Activated CD4-positive, alpha-beta T cell treated with anti-CD3 and anti-CD28 coated beads for 1 hour (primary cell): ENCODE measurements at places on chromosomes 1 and 21.

- no peak for DNase-seq
Measured at GRCh38 chr1:183597656-183598347, 7.5 kb upstream of the NCF2 start.

GRCh38 chr1:28886731-28887418 is 27.5 kb upstream of the EPB41 start:
- peak; percentile 85 for DNase-seq

DNA sequence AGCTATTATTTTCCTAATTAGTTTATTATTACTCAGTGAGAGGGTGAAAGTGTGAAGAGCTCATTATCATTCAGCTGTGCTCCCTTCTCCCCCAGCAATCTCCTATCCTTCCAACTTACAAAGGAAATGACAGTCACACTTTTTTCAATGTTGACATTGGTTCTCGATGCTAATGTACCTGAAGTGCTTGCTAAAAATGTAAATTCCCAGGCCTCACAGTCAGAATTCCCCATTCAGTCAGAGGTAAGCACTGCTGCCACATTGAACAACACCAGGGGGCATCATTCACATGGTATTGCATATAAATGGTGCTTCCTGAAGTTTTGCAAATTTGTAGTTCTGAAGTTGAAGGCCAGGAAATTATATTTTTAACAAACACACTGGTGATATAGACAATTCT is 132.7 kb upstream of the FOXD3 start:
- no peak for DNase-seq

DNA sequence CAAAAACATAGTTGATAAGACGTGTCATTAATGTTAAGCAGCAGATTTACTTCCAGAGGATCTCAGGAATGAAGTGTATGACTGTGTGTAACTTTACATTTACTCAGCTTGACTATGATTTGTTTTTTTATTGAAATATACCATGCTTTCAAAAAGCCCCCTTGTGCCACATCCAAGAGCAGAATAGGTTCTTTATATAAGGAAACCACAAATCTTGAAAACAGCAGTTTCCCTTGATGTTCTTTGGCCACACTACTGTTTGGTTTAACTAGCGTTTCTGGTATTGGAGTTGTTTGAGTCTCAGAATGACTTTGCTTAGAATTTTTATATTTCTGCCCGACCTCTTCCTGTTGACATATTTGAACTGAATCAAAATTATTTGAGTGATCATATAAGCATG is 25.0 kb downstream of the LRRC8C start:
- DNase-seq: no peak

DNA sequence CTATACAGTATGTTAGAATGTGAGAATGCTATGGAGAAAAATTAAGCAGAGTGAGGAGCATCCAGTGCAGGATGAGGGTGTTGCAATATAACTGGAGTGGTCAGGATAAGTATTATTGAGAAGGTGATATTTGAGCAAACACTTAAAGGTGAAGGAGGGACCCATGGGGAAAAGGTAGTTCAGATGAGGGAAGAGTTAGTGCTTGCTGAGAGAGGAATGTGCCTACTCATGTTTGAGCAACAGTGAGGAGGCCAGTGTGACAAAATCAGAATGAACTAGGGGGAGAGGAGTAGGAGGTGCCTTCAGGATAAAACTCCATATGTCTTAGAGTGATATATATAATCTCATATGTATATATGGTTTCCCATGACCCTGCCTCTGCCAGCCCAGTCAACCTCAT is 6.2 kb upstream of the TRIM45 start:
- DNase-seq: no peak

- DNase-seq: no peak
Measured at GRCh38 chr1:230753586-230754251, 6.5 kb downstream of the CAPN9 start.

- DNase-seq: no peak
Measured at GRCh38 chr1:50836117-50836516, 124.0 kb downstream of the FAF1 start.

DNA sequence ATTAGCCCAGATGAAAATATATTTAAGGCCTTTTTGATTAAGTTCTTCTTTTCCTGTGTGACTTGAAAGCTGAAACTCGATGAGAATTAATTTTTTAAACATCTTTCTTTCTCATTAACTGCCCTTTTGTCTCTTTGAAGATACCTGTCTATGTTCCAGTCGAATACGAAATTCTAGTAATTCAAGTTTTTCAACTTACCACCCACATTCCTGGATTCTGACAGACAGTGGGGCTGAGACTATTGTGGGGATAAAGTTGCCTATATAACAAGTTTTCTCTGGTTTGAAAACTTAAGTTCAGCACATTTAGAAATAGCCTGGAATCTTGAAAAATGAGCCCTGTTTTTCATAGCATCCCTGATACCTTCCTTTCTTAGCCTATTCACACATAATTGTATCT is 114.6 kb downstream of the NTNG1 start:
- DNase-seq: no peak

- DNase-seq: no peak
Measured at GRCh38 chr1:51303751-51304251, 26.6 kb downstream of the TTC39A start.

DNA sequence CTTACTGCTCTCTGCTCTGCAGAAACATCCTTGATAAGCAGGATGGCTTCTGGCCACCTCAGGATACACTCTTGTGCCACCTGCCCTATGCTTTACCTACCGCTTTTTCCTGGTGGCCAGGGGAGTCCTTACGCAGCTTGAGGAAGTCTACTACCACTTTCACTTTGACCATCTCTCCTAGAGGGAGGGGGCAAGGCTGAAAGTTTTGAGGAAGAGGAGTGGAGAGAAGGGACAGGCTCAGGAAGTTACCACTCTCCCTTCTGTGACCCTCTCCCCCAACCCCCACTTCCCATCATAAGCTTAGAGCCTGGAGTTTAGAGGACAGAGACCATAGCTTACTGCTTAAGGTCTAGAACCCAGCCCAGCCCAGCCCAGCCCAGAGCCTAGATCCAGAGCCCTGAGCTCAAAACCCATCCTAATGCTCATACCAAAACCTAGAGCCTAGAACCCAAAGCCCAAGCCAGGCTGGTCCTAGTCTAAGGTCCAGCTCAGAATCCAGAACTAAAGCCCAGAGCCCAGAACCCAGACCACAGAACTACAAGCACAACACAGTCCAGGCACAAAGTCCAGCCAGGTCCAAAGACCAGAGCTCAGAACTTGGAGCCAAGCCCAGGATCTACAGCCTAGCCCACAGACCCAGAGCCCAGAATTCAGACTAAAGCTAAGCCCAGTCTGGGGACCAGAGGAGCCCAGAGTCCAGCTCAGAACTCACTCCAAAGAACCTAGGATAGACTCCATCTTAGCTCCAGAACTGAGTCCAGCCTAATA is 18.0 kb upstream of the MFSD2A start:
- DNase-seq: no peak

DNA sequence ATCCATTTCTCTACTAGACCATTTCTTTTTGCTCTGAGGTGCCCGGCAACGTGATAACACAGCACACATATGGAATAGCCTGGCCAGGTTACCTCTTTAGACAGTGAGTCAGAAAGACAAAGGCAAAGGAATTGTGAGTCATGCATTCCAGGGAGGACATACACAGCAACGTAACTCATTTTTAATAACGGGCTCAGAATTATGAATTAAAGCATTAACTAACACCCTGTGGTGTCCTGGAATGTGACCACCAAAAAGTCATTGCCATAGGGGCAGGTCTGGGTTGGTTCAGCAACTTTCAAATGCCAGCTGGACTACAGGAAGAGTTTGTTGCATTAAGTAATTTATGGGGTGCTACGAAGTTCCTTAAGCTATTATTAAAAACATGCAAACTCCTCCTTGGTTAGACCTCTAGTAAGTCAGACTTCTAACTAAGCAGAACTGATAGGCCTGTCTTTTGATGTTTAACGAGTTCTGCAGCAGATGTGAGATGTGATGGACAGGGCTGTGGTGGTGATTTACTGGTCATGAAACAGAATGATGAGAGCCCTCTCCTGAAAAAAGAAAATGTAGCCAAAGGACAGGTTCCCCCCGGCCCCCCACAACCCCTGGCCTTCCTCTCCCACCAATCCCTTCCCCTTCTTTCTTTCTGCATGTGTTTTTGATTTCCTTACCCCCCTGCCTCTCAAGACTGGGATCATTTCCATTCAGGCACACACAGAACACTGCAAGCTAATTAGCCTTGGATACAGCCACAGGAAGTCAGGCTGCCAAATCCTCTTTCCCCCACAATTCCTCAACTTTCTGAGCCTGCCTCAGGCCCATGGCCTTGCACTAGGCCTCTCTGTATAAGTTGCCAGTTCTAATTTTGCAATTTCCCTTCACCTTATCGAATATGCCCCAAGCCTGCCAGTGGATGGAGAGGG is 88.9 kb upstream of the HAO2 start:
- DNase-seq: no peak

- DNase-seq: no peak
Measured at GRCh38 chr1:73593804-73594203, 604.2 kb downstream of the LRRIQ3 start.

- DNase-seq: no peak
Measured at GRCh38 chr1:232728507-232729263, 76.5 kb upstream of the MAP10 start.

DNA sequence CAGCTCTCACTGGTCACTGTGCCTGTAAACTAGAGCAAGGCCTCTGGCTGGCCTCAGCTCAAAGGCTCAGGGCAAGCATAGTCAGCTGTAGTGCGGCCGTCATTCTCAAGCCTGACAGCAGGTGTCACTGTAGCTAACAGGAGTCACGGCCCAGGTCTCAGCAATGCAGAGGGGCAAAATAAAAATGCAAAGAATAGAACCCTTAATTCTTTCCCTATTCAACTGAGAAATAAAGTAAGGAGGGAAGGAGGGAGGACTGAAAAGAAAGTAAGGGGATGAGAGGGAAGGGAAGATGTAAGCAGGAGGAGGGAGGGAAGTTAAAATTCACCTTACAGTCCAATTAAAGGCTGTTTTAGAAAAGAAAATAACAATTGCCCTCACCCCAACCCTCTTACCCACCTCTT is 106.1 kb downstream of the KIAA0319L start:
- DNase-seq: peak; percentile 63

GRCh38 chr1:206471415-206471801 is 1.1 kb downstream of the IKBKE start:
- no peak for DNase-seq

DNA sequence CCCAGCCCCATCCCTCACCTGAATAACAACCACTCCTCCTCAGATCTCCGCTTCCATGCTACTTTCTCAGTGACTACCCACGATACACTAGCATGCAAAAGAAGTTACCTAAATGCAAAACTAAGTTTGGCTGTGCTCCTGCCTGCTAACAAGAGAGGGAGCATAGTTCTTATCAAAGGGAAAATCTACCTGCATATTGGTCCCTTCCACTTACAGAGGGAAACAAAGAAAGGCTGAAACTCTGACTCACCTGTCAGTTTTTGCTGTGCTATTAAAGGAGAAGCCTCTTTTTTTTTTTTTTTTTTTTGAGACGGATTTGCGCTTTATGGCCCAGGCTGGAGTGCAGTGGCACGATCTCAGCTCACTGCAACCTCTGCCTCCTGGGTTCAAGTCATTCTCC is 43.8 kb upstream of the RAVER2 start:
- DNase-seq: no peak

GRCh38 chr1:159009704-159010361 is at the start of gene IFI16:
Gene IFI16 (plus strand): TSS chr1:159009907. CDS start chr1:159014681, 4,774 bp downstream.
- DNase-seq: peak; percentile 50

DNA sequence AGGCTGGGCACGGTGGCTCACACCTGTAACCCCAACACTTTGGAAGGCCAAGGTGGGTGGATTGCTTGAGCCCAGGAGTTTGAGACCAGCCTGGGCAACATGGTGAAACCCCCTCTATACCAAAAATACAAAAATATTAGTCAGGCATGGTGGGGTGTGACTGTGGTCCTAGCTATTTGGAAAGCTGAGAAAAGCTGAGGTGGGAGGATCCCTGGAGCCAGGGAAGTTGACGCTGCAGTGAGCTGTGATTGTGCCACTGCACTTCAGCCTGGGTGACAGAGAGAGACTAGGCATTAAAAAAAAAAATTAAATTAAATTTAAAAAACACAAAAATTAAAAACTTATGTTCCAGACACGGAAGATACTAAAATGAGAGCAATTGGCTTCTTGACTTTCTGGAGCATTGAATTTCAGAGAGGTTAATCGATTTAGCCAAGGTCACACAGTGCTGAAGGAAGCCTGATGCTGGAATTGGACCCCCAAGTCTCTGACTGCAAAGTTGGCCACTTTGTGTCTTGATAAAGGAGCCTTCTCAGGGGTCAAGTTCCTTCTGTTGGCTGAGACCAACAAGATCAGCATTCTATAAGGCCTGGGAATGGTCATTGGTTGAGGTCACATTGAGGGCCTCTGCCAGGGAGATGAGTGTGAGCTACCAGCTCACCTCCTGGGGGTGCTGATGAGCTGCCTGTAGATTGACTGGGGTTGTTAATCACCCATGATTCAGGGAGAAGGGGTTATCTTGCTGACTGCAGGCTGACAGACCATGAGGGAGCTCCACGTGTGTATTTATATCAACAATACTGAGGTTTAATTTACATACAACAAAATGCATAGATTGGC is 54.3 kb downstream of the RPS6KA1 start:
- no peak for DNase-seq

DNA sequence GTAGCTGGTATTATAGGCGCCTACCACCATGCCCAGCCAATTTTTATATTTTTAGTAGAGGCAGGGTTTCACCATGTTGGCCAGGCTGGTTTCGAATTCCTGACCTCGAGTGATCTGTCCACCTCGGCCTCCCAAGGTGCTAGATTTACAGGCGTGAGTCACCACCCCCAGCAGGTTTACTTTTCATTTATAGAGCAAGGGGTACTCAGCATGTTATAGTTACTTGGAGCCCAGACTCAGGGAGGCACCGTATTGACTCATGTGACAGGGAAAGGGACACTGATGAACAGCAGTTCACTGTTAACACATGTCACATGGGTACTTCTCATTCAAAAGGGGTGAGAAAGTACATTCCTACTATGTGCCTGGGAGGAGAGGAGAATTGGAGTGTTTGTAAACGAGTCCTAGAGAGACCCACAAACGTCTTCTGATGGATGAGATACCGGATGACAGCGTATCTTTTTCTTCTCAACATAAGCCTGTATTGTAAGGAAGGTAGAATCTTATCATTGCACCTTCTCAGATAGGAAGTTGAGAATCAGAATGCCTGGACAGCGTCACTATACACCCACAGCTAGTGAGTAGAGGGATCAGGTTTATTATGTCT is 510.0 kb downstream of the USP25 start:
- DNase-seq: no peak

- no peak for DNase-seq
Measured at GRCh38 chr1:97202481-97203380, 481.1 kb downstream of the PTBP2 start.

DNA sequence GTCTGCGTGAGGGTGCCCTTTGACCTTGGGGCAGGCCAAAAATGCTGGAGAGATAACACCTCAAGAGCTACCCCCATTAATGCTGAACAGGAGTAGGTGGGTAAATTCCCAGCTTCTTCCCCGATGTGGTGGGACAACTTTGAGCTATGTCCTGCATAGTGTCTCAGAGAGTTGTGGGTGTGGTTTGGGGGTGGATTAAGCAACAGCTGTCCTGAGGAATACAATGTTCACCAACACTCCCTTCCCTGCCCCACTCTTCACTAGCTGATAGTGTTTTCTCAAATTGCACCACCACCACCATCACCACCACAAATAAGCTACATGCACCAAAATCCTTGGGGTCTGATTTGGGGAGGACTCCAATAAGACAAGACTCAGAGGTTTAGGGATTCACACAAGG is 258.4 kb downstream of the HLX start:
- no peak for DNase-seq
